ENCODE measurements at places on chromosomes 7 and 10. TPM values are rescaled to one million over a fixed set of nuclear protein-coding genes. Genes with fewer than 3 reads are reported as not detected.

GRCh38 chr10:69816521-69816920 is 14.8 kb downstream of the COL13A1 start:
- DNase-seq, result no peak

DNA sequence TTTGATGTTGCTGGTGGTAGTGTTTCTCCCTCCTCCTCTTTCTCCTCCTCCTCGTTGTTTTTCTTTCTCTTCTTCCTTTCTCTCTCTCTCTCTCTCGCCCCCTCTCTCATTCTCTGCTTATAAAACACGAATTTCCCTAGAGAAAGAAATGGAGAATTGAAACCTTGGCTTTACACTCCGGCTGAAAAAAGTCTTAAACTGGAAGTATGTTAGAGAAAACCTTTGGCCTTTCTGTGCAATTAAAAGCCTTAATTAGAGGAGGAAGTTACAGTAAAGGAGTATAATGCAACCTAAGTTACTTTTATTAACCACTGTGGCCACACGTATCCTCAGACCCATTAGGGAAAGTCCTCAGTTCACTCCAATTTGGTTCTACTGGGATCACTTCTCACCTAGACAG is 501.7 kb upstream of the SORCS1 start:
- no peak for DNase-seq

- no peak for DNase-seq
Measured at GRCh38 chr10:42646687-42647640, 8.6 kb upstream of the ZNF33B start.

GRCh38 chr7:49670991-49671390 is 102.4 kb upstream of the VWC2 start:
- DNase-seq, result no peak

GRCh38 chr10:83702731-83703130 is 436.6 kb upstream of the GHITM start:
- no peak for DNase-seq

GRCh38 chr7:66921396-66921917 is 432 bp downstream of the TMEM248 start:
- no peak for DNase-seq

GRCh38 chr7:70356787-70357328 is 758.6 kb downstream of the AUTS2 start:
- no peak for DNase-seq

DNA sequence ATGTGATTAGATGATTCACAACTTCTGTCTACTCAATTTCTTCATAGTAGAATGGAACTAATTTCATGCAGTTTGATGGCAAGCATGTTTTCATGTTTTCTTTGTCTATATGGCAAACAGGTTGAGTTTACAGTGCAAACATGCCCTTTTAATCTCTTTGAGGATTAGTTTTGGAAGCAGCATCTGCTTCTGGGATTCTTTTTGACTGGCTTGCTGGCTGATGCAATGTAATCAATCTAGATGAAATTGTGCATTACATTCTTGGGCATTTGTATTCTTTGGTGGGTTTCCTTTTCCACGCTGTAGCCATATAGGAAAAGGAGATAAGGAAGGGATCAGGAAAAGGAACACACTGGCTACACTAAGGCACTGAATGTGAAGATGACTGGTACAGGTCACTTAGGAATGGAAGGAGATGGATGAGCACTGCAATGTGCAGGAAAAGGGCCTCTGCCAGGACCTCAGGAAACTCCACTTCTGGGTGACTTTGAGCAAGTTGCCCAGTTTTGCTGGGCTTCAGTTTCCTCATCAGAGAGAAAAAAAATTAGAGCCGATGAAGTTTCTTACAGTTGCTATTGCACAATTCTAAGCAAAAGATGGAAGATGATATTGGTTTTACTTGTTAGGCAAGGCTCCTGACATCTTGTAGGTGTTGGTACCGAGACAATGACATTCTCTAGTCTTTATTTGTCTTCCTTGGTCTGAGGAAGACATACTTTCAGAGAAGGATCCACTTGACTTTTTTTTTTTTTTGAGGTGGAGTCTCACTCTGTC is 269.1 kb downstream of the SUGCT start:
- DNase-seq, result no peak

- peak; percentile 8 for DNase-seq
Measured at GRCh38 chr7:7595451-7595850, 28.8 kb downstream of the MIOS start.

- no peak for DNase-seq
Measured at GRCh38 chr10:6494936-6495592, 85.0 kb downstream of the PRKCQ start.

DNA sequence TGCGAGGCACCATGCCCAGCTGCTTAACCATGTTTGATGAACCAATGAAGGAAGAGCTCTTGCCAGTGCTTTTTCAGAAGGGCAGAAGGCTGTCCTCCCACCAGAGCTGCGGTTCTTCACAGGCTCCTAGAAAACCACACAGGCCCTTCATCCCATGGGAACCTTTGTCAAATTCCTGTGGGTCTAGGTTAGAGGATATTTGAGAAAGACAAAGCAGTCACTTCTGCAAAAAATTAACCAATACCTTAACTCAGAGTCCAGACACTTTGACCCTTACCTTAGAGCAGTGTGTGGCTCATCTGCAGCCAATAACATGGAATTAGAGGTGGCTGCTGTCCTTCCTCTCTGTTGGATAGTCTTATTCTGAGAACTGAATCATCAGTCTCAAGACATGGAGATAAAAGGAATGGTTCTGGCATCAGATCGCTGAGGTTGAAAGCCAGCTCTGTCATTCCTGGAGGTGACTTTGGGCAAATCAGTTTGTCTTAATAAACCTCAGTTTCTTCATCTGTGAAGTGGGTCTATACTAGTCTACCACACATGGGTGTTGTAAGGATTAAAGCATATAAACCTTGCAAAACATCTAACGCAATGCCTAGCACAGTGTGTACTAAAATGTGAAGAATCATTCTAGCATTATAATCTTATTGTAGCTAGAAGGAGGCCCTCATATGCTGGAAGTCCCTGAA is 65.1 kb upstream of the PIP4K2A start:
- no peak for DNase-seq

GRCh38 chr7:69173341-69173740 is 424.9 kb upstream of the AUTS2 start:
- no peak for DNase-seq

DNA sequence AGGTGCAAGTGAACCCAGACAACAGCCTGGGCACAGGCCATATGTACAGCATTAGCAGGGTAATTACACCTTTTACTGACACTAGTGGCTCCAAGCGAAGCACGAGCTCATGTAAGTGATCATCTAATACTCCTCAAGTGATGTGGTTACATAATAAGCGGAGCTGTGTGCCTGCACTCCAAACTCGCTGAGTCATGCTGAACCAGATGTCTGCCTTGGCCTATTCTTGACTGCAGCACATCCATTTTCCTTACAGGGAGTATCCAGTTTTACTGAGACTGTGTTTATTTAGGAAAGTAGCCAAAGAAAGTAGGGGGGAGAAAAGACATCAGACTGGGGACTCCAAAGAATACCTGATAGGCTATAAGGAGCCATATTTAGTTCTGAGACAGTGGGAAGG is 90.1 kb downstream of the GRM3 start:
- no peak for DNase-seq

- DNase-seq, result peak; percentile 86
Measured at GRCh38 chr10:102422545-102423129, 2.0 kb downstream of the FBXL15 start.

DNA sequence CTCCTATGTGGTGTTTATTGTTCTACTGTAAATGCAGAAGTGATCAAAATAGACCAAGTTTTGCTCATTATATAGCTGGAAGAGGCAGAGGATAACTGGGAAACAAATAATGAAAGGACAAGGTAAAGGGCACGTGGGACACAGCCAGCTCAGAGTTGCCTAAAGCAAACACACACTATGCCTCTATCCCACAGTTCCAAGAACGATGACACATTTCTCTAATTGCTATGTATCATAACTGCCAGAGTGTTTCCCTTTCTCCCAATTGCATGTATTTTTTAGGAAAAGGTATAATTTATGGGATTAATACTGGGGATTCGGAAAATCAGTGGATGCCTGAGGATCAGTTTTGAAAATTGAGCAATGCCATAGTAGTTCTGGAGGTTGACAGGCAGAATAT is 49.0 kb downstream of the CCDC71L start:
- no peak for DNase-seq

DNA sequence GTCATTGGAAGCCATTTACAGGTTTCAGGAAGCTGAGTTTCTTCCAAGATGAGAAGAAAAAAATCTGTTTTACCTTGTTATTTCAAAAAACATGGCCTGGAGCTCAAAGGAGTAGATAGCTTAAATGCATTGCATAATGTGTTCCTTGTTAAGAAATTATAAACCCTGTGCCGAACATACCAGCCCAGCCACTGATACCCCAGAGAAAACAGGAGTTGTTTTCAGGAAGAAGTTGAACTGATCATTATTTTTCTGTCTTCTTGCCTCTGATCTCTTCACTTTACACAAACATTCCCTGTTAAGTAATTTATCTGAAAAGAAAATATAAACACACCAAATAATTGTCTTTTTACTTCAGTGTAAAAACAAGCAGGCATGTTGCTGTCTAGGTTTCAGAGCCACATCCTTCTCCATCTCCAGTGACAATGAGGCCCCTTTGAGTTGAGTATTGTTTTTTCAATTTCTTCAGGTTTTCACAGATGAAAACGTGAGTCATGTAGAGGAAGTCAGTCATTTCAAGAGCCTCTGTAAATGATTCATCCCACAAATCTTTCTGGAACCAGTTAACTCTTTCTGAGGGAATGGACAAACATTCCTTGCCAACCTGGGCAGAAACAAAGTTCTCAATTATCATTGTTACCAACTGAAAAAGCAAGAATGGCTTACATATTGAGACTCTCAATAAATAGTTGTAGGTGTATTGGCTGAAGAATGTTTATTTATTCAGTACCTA is 244.2 kb downstream of the IPMK start:
- no peak for DNase-seq

- no peak for DNase-seq
Measured at GRCh38 chr7:91759205-91759863, 121.2 kb downstream of the MTERF1 start.

- no peak for DNase-seq
Measured at GRCh38 chr7:132757783-132758182, 181.5 kb upstream of the PLXNA4 start.

- no peak for DNase-seq
Measured at GRCh38 chr10:124339119-124340032, 79.3 kb downstream of the OAT start.

SLC26A4 gene
- 0.66 TPM for total RNA-seq

OPN1SW gene
- total RNA-seq, result not detected

LRRC18 gene
- total RNA-seq, result not detected

MEOX2 gene
- total RNA-seq, result not detected

UCMA gene
- total RNA-seq, result not detected

RTKN2 gene
- 7.9 TPM for total RNA-seq

PIK3CG gene
- 0.05 TPM for total RNA-seq

MEST gene
- 49.5 TPM for total RNA-seq

SFRP5 gene
- total RNA-seq, result not detected

GARIN1A gene
- total RNA-seq, result 0.49 TPM

TAS2R41 gene
- total RNA-seq, result not detected

Measured in HCT116 (cell line).